GM13977 (cell line): ENCODE measurements at places on chromosomes 7 and 10.

GRCh38 chr7:94239661-94240234 lies 154.9 kb upstream of the COL1A2 start:
- DNase-seq = no peak

DNA sequence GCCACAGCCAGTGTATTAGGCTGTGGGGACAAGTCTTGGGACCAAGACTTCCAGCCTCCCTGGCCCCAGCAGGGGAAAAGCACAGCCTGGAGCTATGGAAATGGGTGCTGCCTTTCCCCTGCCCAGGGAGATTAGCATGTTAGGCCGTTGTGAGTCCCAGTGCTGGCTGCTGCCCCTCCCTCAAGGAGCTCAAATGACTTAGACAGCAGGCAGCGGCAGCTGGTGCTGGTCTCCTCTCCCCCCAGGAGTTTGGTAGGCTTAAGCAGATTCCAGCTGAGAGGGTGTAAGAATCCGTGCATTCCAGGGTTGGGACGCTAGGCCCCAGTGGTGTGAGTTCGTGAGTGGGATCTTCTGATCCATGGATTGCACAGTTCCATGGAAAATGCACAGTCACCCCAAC lies 301.5 kb upstream of the PHF14 start:
- no peak for DNase-seq

- DNase-seq = no peak
These were observed 59.1 kb downstream of the TASOR2 start for GRCh38 chr10:5743736-5744135.

DNA sequence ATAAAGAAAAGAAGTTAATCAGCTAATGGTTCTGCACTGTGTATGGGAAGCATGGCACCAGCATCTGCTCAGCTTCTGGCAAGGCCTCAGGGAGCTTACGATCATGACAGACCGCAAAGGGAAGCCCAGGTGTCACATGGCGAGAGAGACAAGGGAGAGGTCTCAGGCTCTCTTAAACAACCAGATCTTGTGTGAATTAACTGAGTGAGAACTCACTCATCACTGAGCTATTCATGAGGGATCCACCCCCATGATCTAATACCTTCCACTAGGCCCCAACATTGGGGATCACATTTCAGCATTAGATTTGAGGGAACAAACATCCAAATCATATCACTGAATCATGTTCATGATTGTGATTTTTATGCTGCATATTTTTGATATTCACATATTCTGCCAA lies 5.8 kb downstream of the USP54 start:
- no peak for DNase-seq

- DNase-seq = no peak
These were observed 132.1 kb upstream of the NPS start for GRCh38 chr10:127417031-127417430.

- no peak for DNase-seq
These were observed 275.4 kb upstream of the PFKP start for GRCh38 chr10:2791774-2792443.

DNA sequence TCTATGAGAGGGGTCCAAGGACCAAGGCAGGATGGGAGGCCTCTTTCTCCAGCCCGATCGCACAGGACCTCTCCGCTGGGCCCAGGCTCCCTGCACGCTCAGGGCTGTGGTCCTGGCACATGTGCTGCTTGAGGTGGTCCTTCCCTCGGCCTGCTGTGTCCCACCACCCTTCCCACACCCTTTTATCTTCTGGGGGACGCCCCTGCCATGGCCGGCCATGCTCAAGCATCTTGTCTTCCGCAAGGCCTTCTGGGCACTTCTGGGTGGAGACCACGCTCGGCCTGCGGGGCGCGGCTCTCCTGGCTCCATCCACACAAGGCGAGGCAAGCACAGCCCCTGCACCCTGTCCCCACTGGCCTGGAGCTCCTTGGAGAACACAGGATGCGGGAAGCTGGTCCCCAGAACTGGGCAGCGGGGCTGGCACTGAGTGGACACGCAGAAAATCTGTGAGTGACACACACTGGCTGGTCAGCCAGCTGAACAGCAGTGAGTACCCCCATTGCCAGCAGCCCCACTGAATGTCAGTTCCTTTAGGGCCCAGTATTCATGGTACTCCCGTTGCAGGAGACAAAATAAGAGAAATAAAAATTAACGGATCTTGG lies 115.9 kb downstream of the TCERG1L start:
- DNase-seq = no peak

GRCh38 chr10:95790982-95791381 lies 35.0 kb downstream of the ENTPD1 start:
- DNase-seq = no peak
